GM06990 (cell line): ENCODE measurements at places on chromosomes 2 and 18.

- DNase-seq: no peak
Measured at GRCh38 chr18:44586782-44587524, 93.7 kb upstream of the SETBP1 start.

DNA sequence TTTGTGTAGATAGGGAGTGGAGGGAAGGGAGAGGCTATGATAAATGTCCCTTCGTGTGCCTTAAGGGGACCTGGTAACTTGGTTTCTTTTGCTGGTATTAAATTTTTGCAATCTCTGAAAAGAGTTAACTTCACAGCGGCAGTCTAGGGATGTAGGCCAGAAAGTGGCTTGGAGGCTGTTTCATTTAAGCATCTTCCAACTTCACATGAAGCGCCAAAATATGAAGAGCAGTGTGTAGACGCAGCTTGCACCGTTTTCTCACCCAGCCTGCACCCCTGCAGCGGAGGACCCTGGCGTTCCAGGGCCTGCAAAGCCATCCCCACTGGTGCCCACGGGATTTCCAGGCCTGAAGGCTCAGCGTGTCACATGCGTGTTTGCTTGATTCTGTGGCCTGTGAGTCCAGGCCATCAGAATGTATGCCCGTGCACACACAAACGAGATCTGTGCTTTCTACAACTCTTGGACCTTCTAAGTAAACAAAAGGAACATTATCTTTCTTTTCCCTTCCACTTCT lies 87.2 kb upstream of the EPB41L3 start:
- DNase-seq: no peak

DNA sequence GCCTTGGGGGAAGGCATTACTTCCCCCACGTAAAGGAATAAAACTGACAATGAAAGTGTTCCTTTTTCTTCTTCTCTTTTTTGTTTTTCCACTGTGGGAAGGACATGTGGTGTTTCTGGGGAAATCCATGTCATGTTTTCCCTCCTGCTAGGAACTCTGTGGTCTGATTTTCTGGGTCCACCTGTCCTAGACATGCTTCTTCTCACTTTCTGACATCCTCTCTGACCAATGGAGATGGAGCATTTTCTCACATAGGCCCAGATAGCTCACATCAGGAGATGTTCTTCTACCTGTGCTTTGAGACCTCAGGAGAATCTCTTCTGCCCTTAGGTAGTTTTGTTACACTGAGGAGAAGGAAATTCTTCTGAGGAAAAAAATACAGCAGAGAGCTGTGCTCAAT lies 252.0 kb upstream of the SIX3 start:
- DNase-seq: no peak

- no peak for DNase-seq
Measured at GRCh38 chr2:179805001-179805400, 56.4 kb downstream of the ZNF385B start.

DNA sequence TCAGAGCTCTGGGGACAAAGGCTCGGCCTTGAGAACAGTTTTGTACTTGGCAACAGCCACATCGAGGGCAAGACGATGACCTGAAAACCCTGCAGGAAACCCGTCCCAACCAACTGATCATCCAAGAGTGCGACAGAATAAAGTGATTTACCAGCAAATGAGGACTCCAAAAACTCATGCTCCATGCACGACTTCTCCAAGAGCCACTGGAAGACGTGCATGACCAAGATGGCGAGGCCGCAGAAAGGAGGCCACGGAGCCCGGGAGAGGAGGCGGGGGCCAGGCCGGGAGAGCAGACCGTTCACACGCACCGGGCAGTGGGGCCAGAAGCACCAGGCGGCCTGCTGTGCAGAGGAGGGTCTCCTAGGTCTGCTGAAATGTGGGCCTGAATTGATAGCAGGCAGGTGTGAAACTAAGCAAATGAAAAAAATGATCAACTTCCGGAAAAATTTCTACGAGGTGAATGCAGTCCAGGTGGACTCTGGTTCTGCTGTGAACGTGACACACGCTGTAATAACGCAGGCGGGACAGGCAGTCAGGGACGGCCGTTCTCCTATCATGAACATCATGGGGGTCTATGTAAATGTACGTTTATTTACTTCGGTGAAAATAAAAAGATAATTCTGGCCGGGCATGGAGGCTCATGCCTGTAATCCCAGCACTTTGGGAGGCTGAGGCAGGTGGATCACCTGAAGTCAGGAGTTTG lies 252.2 kb downstream of the HDAC4 start:
- no peak for DNase-seq

DNA sequence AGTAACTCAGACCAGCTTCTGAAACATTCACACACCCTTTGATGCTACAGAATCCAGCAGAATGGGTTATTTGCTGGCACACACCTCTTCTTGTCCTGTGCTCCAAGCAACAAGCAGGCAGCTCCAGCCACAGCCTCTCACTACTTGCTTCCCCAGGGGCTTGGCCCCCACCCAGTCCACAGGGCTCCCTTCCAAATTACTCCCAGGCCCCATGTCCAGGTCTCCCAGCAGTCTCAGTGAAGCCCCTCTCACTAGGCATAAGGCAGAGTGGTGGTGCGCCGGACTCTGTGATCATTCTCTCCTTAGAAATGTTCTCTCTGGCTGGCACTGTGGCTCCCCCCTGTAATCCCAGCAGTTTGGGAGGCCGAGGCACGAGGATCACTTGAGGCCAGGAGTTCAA lies 25.9 kb downstream of the ITM2C start:
- no peak for DNase-seq

- no peak for DNase-seq
Measured at GRCh38 chr2:213248637-213249036, 35.6 kb upstream of the SPAG16 start.

GRCh38 chr2:73736378-73736777 lies 767 bp downstream of the TPRKB start:
- DNase-seq: no peak

DNA sequence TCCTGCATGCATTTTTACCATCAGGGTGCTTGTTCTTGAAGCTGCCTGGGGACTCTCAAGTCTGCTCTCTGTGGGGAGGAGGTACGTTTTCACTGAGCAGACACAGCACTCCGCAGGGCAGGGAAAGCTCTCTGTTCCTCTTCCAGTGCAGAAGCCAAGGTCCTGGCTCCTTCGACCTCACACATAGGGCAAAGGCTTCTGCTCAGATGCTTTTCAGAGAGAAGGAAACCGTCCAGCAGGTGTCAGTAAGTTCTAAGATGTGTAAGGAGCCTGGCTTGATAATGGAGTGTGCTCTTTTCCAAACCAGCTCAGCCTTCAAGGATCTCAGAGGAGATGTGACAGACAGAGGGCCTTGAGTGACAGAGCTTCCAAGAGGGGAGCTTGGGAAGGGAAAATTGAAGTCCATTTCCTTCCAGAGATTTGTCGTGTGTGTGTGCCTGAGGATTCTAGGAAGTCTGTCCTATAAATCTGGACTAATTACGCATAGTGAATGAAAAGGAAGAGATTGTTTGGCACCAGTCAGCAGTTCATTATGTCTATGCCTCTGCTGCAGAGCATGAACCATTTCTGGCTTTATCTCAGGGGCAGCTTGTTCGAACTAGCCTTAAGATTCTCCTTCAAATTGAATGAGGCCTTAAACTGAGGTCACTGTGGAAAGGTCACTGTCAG lies 67.3 kb upstream of the UPP2 start:
- peak; percentile 6 for DNase-seq

- no peak for DNase-seq
Measured at GRCh38 chr2:27117995-27118524, 868 bp downstream of the CGREF1 start.

- DNase-seq: no peak
Measured at GRCh38 chr2:100237770-100238169, 84.5 kb downstream of the LONRF2 start.

GRCh38 chr2:23635442-23636340 lies 250.7 kb downstream of the KLHL29 start:
- DNase-seq: no peak

DNA sequence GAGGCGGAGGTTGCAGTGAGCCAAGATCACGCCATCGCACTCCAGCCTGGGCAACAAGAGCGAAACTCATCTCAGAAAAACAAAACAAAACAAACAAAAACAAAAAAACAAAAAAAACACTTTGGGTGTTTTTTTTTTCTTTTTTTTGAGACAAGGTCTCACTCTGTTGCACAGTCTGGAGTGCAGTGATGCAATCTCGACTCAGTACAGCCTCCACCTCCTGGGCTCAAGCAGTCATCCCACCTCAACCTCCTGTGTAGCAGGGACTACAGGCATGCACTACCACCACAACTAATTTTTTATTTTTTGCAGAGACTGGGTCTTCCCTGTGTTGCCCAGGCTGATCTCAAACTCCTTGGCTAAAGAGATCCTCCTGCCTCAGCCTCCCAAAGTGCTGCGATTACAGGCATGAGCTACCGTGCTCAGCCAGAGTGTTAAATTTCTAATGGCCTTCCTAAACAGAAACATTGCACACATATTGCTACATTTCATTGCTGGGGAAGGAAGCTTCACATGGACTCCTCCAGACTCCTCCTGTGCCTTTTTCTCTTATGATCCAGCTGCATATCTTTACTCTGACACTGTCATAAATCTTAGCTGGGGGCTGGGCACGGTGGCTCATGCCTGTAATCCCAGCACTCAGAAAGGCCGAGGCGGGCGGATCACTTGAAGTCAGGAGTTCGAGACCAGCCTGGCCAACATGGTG lies 19.7 kb downstream of the STARD7 start:
- DNase-seq: no peak

GRCh38 chr2:64374686-64375085 lies 79.3 kb upstream of the LGALSL start:
- no peak for DNase-seq

- no peak for DNase-seq
Measured at GRCh38 chr2:218406949-218407618, 7.4 kb downstream of the CTDSP1 start.

GRCh38 chr2:71700658-71701397 lies 247.5 kb downstream of the DYSF start:
- no peak for DNase-seq

DNA sequence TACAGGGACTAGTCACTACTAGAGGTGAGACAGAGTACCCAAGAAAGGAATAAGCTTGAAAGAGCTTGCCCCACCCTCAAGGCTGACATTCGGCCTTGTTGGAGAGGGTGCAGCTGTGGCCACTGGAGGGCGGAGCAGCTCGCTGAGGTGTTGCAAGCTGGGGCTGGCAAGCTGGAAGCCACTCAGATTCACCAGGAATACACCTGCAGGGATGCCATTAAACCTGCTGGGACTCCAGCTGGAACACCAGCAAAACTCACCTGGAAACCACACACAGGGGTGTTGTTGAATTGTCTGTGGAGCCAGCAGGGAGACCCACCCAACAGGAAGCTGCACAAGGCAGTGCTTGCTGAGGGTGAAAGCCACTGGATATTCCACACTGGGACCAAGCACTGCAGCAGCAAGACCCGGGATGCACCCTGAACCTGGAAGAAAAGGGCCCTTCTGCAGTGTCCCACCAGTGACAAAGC lies 26.1 kb downstream of the KCTD18 start:
- DNase-seq: no peak

DNA sequence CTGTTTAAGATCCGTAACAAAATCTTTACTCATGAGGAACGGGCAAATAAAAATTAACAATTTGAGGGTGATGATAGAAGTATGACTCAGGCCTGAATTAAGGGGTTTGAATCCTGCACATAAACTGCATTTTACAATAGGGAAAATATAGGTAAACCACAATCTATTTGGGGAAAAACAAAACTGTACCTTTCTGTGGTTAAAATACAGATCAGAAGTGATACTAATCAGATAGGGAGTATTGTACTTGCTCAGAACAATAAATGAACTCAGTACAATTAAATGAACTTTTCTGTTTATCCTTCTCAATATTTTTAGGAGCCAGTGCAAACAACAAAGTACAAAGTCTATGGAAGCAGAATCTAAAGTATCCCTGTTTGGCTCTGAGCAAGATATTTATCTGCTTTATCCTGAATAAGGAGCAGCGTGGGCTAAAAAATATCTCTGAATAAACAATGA lies 287.3 kb downstream of the ZNF385B start:
- no peak for DNase-seq

GRCh38 chr2:120599656-120600055 lies 136.0 kb upstream of the GLI2 start:
- no peak for DNase-seq

DNA sequence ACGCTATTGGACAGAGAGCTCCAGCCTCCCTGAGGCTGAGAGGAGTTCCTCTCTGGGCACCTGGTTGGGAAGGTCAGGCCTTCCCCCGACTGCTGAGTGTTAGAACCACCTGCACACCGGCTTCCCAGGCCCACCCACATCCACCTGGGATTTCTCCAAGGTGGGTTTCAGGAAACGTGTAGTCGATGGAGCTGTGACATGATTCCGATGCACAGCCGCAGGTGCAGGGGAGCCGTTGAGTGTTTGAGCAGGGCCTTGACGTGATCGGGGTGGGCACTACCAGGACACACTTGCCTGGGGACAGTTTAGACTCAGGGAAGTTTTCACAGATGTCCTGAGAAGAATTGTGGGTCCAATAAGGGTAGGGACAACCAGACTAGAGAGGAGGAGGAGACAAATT lies 21.8 kb upstream of the GIGYF2 start:
- no peak for DNase-seq

GRCh38 chr2:113079131-113079530 lies 11.4 kb downstream of the IL1F10 start:
- DNase-seq: no peak

DNA sequence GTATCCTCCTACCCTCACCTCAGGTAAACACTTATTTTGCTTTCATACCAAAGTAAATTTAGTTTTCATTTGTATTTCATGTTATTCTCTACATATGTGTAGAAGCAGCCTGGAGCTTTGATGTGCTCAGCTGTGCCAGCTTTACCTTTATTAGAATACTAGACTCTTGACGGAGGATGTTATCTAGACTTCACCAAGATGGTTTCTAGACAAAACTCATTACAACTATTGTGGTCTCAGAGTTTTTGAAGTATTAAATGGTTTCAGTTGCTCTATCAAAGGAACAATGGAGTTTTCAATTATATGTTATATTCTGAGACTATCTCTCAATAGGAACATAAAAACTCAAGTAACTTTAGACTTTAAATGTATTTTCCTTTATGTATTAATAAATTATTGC lies 5.0 kb upstream of the IL18RAP start:
- DNase-seq: no peak

DNA sequence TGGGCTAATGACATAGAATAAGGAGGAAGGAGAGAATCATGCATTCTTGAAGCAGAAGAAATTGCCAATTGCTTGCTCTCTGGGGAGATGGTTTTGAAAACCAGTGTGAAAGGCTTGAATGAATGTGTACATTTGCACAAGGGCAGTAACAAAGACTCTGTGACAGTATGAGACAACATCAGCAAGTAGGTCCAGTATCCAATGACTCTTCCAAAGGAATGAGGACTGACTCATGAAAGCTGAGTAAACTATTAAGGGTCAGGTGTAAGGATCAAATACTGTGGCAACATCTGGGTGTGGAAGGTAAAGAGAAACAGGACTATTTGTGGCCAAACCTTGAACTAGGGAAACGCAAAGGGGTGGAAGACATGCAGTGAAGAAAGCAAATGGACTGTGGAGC lies 886.0 kb upstream of the CHAC2 start:
- DNase-seq: no peak

DNA sequence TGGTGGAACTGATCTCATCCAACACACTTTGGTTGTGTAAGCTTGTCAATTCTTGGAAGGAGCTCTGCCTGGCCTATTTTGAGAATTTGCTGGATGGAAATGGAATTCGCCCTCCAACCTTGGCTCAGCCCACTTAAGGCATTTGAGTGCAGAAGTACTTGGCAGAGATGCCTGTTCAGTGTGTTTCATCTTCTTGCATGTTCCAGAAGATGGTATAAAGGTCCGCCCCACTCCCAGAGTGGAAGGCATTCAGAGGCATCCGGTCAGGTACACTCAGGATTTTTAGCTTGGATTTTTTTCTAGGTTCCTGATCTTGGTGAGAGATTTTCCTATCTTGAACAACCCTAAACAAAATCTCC lies 61.3 kb upstream of the TXNDC2 start:
- DNase-seq: no peak

GRCh38 chr2:25698752-25699151 lies 25.4 kb upstream of the DTNB start:
- DNase-seq: no peak
